Activated effector memory CD4-positive, alpha-beta T cell treated with Interleukin-2 at 50 U/mL for 16 hours (primary cell): ENCODE measurements at places on chromosomes 7 and 10.
A peak's percentile ranks its signal among the peaks of the same experiment; 100 is the strongest.

- no peak for DNase-seq
Measured at GRCh38 chr7:129949292-129950133, 3.2 kb downstream of the UBE2H start.

DNA sequence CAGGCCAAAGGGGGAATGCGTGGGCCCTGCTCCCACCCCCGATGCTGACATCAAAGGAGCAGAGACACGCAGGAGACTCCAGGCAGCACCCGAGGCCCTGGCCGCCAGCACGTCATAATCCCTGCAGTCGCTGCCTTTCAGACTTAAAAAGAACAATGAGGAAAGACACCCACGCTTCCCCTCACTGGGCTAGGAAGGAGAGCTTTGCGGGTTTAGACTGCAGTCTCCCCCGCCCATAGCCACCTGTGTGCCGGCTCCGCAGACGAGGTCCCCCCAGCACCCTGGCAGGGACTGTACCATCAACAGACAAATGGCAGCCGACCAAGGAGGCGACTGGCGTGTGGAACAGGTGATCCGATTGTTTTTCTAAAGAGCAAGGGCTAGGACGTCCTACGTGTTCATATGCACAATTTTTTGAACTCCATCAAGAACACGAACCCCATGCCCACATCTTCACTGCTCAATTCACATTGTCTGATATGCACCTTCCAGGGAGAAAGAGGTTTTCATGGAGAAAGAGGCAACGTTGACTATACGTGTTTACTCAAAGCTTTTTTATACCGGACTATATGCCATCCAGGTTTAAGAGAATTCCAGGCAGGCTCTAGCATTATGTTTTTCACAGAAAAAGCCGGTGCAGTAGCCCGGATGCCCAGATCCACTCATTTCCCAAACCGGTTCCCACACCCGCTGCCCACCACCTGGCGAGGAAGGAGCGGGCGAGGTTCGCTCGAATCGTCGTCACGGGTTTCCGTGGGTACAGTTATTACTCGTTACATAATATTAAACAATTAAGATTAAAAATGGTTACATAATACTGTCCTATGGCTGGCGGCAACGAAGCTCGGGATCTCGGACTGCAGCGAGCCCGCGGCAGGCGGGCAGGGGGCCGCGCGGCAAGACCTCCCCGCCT is 1.1 kb downstream of the GRB10 start:
- no peak for DNase-seq

- DNase-seq: no peak
Measured at GRCh38 chr10:122163174-122164022, 107.7 kb upstream of the BTBD16 start.

GRCh38 chr10:14382022-14382421 is 51.3 kb upstream of the FRMD4A start:
- peak; percentile 2 for DNase-seq

DNA sequence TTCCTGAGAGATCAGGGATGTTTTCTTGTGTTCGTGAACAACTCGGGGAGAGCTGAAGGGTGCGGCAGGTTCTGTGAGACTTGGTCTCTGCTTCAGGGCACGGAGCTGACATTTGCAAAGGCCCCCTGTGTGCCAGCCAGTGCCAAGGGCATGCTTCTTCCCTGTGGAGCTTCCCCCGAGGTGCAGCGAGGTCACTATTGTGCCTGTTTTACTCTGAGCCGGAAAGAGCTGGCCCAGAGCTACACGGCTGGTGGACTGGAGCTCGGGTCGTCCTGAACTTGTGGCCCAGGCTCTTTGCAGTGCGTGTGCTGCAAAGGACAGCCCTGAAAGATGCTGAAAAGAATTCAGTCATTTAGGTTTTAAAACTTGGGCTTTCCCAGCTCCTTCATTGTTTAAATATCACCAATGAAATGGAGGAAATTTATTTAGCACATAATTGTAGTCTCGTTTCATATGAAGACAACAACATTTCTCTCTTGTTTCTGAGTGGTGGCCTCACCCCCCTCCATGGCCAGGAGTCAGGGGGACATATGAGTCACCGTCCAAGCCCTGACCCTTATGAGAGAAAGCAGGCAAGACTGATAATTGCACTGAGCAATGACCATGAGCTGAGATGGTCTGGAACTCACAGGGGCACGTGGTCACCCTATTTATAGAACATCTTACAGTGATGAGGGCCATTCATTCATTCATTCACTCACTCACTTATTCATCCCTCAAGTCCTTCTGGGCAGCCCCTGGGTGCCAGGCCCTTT is 102.6 kb downstream of the PTPRE start:
- no peak for DNase-seq

DNA sequence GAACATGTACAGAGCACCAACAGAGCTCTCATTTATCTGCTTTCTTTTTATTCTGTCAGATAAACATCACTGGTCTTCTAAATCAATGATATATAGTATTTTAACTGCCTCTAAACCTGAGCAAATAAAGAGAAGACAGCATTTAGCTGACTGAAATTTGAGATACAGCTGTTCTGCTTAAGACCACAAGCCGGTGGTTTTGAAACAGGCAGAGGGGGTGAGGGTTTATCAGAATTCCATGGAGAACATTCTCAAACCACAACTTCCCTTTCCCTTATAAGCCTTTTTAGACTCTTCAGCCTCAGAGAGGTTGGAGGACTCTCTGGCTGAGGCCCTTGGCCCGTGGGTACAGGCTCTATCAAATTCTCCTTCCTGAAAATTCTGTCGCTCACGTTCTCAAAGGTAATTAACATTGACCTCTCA is 87.4 kb upstream of the RSU1 start:
- no peak for DNase-seq

- no peak for DNase-seq
Measured at GRCh38 chr7:129617178-129617577, 5.7 kb downstream of the NRF1 start.

GRCh38 chr7:25615593-25615992 is 387.3 kb upstream of the NPVF start:
- DNase-seq: no peak

- DNase-seq: no peak
Measured at GRCh38 chr7:92722541-92722940, 113.8 kb downstream of the CDK6 start.

GRCh38 chr10:125482108-125482507 is 200.9 kb downstream of the TEX36 start:
- no peak for DNase-seq

GRCh38 chr10:103481974-103482531 is 3.0 kb upstream of the CALHM3 start:
- no peak for DNase-seq

GRCh38 chr7:74020390-74020789 is 7.6 kb upstream of the ELN start:
- no peak for DNase-seq

- DNase-seq: no peak
Measured at GRCh38 chr10:124296813-124297788, 121.6 kb downstream of the OAT start.

DNA sequence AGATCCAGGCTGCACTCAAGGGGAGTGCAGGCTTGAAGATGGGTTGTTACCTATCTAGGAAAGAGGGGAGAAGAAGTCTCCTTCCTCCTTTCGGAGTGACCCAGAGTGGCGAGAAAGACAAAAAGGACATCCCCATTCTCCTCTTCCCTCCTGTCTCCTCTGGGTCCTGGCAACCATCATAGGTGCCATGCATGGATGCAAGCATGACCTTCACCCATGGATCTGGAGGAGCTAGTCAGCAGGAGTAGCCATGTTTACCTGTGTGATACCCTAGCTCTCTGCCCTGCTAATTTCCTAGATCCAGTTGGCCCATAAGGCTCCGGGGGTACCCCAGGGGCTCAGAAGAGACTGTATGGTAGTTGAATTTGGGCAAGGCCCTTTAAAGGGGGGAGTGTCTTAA is 17.2 kb upstream of the CROT start:
- no peak for DNase-seq

DNA sequence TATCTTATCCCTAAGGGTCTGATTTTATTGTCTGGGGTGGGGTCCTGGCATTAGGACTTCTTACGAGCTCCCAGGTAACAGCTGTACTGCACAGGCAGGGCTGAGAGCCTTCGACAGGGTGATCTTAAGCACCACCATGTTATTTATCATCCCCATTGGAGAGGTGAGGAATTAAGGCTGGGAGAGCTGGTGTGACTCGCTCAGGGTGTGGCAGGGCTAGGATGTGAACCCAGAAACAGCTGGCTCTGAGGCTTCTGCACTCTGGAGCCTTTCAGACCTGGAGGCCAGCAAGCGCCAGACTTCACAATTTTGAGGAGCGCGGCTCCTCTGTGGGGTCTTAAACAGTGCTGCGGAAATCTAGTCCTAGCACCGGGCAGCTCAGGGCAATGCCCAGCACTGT is 27.4 kb upstream of the NDST2 start:
- DNase-seq: no peak

DNA sequence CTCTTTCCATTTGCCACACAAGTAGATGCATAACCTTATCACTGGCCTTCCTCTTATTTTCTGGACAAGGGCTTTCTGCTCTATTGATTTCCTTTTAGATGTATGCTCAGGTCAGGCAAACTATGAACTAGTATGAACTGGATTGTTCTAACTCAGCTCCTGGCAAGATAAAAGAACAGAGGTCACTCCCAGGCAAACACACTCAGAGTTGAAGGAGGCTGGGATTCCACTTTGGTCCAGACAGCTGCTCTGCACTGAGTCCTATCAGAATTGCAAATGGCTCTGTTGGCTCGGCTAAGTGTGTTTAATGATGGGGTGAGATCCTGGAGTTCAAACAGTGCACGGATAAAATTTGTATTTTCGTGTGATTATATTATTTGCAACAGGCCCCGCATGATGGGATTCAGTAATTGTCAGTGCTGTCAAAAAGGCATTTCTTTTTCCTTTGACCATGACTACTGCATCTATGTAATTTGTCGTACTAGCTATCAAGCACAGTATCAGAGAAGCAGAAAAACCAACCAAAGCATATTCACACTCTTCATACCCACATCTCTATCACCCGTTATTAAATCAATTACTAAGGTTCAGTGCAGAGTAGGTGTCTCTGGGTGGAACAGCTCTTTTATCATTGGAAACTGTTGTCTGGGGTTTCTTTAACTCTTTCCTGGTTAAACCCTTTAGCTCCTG is 288.1 kb upstream of the PRKCQ start:
- no peak for DNase-seq

DNA sequence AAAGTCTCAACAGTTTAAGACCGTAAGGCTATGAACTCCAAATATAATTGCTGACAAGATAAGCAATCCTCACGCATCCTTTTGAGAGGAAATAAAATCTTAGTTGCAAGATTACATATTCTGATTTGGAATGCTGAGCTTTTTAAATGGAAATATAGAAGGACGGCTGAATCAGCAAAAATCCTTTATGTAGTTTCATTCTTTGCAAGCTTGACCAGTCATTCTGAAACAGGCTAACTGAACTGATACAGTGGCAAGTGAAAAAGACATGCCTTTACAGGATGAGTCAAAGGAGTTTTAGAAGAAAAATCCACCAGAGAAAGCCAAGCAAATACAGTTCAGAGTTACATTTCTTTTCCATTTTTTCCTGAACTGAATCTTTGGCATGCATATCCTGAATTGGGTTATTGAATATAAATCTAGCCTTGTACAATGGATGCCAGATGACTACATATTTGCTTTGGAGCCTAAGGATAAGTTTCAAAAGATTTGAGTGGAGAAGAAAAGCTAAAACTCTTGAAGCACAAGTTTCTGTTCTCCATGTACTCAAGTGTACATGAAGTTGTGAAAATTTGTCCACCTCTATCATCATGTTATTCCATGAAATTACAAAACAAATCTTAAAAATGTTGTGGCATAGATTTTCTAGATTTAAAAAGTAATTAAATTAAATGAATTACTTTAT is 4.4 kb downstream of the VIM start:
- no peak for DNase-seq

DNA sequence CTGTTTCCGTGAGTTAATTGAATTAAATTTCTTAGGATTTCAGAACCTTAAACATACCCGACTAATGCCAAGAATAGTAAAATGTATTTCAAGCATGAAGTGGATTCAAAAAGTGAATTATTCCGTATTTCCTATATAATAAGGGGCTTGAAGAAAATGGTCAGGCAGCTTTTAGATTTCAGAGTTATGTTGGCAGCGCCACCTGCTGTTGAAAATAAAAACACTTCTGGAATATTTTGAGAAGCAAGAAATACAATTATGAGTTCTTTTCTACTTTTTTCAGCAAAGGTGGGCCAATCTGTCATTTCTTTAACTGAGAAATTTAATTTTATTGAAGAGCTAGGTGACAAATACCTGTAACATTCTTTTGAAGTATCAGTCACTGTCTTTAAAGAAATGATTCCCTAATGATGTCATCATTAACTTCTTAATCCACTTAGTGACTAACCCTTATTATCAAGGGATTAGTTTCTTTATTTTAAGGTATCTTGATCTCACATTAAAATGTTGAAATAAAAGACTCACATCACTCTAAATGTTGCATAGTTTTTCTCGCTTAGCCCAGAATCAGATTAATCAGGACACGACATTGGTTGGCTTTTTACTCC is 36.6 kb upstream of the AGR3 start:
- no peak for DNase-seq

DNA sequence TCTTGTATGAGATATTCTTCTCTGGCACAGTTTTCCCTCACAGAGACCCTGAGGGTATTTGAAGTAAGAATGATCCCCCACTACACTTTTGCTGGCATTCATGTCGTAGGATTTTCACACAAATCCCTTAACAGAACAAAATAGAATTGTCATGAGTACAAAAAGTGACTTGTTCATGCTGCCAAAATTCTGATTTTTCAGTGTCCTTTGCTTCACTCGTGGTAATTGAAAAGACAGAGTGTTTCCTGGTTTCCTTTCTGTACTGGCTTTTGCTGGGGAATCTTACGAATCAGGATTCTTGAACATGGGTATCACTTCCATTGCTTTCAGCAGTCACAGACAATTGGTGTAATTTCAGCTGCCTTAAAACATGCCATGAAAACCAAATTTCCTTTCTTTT is 756.3 kb downstream of the REEP3 start:
- no peak for DNase-seq

DNA sequence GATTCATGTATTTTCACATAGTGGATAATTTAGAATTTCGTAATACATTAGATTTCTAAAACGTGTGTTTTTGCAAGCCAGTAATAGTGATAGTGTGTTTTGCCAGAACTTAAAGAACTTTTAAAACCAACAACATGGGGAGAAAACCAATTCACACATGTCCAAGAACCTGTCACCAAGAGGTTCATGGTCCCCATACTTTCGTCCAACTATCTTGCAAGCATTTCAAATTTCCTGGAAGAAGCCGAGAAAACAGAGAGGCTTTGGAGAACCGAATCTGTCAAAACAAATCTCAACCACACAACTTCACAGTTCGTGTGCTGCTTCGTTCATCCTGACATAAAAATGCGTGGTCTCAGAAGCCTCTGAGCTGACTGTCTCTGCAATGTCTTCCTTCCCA is 31.9 kb downstream of the GFRA1 start:
- no peak for DNase-seq

DNA sequence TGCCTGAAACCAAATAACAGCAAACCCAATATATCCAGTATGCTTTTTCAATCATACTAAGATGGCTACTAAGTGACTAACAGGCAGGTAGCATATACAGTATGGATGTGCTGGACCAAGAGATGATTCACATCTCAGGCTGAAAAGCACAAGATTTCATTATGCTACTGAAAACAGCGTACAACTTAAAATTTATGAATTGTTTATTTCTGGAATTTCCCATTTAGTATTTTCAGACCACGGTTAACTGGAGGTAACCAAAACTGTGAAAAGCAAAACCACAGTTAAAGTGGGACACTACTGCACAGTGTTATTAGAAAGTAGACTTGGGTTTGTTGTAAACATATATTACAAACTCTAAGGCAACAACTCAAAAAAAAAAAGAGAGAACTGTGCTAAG is 91.5 kb downstream of the KMT2C start:
- DNase-seq: no peak

GRCh38 chr7:127665922-127666321 is 13.9 kb downstream of the SND1 start:
- DNase-seq: no peak
